ENCODE measurements at places on chromosomes 16 and 17.
A peak's percentile ranks its signal among the peaks of the same experiment; 100 is the strongest.

- DNase-seq: no peak
Observed at GRCh38 chr17:7014995-7015958, 2.9 kb downstream of the RNASEK start.

GRCh38 chr16:3264137-3265036 lies 8.0 kb upstream of the MEFV start:
- DNase-seq: peak; percentile 98

DNA sequence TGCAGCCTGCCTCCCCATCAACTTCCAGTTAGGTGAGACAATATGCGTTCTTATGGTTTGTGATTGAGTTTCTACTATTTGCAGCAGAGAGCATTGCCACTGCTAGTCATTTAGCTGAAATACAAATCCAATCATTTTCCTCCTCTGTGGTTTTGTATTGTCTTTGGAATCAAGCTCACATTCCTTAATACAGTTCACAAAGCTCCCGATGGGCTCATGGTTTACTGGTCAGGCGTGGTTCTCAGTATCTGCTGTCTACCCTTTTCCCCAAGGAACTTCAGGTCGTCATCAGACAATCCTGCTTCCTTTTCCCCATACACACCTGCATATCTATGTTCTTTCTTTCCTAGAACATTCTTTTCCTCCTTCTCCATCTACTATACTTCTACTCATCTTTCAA lies 69.6 kb upstream of the GAS7 start:
- DNase-seq: no peak

- DNase-seq: no peak
Observed at GRCh38 chr17:71830866-71831265, 290.0 kb upstream of the SOX9 start.

GRCh38 chr17:79951361-79952264 lies 84.1 kb downstream of the TBC1D16 start:
- DNase-seq: peak; percentile 31

DNA sequence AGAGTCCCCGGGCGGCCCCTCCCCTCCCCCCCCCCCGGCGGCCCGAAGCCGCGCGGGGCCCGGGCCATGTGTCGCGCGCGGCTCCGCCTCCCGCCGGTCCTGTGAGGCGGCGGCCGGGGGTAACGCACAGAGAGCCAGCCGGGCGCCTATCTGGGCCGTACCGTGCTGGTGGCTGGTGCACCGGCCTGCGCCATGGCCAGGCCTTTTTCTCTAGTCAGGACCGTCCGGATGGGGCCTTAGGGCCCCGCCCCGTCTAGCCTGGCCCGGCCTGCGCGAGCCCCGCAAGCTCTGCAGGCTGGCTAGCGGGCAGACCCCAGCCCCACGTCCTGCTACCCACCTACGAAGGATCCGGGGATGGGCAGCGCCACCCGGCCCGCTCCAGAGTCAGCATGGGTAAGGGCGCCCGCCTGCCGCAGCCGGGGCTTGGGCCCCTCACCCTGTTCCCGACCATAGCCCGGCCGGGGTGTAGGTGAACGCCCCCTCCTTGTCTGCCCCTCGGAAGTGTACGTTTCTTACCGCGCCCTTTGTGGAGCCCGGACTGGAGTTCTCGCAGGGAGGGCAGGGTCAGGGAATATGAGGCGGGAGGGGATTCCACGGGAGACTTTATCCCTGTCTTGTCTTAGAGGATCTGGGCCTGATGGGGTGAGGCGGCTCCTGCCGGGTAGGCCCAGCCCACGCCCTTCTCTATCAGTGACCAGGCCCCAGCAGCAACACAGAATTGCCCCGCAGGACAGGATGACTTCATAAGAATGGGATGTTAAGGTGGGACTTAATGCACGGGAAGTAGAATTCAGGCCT lies at the start of gene CENPT:
TSS of gene CENPT (minus strand) at position 630 of the 798 bp plus-strand sequence. CDS start 13,834 bp downstream, outside the sequence.
- DNase-seq: no peak

Data from fibroblast of skin of left quadriceps (primary cell).